Stimulated activated naive CD4-positive, alpha-beta T cell treated with Interleukin-2 at 50 U/mL for 16 hours (primary cell): ENCODE measurements at places on chromosomes 16 and 17.

DNA sequence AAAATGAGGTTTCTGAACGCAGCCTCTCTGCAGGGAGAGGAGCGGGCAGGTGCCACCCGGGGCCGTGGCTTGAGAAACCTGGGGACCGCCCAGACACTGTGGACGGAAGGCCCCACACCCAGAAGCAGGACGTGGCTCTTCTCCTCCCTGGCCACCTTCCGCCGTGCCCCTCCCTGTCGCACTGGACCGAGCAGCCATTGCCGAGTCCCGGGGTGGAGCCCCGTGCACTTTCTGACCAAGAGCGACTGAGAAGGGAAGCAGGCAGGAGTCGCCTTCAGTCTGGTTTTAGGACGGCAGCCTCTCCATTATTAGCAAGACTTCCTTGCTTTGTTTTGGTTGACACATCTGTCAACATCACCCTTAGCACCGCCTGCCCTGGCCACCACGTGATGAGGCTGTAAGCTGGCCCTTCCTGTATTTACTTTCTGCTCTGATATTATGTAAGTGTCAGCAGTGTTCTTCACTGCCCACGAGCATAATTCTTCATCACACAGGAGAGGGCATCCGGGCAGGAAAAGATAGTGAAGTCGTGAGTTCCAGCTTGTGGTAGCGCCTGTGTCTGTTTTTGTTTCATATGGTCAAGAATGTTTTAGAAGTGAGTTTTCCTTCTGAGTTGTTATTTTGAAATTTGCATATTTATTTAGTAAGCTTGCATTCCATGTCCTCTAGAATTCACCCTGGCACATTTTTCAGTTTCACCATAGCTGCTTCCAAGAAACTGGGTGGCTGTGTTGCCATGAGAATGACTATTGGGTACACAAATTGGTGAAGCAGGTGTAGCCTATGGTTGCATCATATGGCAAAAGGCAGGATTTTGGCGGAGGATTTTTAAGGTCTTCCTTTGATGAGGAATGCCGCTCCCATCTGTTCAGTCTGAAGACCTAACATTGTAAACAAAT is 1.0 kb downstream of the HERPUD1 start:
- DNase-seq: peak; percentile 29

GRCh38 chr16:15897121-15897780 is 8.8 kb upstream of the CEP20 start:
- DNase-seq: no peak

- DNase-seq: no peak
Observed at GRCh38 chr16:72859581-72859980, 188.3 kb downstream of the ZFHX3 start.

DNA sequence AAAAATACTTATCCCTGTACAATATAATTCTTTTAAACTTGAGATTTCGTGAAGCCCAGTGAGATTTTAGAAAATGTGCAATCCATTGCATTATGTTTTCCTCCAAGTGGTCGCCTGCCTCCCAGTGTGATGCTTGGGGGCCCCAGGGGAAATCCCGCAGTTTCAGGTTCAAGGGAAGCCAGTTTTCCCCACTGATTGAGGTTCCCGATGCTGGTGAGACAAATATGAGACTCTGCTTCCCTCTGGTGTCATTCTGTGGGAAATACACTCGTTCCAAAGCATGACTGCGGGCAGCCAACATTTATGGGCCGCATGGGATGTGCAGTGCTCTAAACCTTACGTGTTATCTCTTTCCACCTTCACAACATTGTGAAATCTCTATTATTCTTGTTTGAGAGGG is 200.8 kb downstream of the PRKCB start:
- DNase-seq: peak; percentile 6

DNA sequence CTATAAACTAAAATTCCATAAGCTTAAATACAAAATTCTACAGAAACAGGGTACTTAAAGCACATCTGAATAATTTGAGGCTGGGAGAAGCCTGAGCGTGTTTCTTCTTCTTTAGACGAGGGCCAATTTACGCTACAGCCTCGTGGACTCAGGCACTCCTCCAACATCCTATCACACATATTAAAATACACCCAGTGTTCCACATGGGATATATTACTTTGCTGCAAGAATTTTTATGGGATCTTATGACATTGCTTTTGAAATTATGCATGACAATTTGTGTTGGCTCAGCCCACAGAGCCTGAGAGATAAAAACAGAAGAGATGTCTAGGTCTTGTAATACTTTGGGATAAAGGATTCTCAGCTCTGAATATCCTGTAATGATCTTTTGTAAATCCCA is 3.5 kb upstream of the TANGO6 start:
- DNase-seq: no peak

DNA sequence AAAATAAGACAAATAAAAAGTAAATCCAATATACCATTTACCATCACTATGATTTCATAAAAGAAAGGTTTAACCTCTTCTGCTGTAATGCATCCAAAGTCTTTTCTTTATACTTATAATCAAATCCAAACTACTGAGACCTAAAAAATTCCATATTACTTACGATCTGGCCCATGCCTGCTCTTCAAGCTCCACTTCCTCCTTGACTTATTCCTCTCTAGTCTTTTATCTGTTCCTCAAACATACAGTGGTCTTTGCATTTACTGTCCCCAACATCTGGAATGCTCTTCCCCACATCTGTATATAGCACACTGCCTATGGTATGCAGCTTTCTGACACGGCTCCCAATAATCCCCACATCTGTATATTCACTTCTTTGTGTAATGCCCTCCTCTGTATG is 33.8 kb downstream of the PCTP start:
- DNase-seq: no peak

- DNase-seq: no peak
Observed at GRCh38 chr16:8474587-8474986, 115.7 kb downstream of the TMEM114 start.

DNA sequence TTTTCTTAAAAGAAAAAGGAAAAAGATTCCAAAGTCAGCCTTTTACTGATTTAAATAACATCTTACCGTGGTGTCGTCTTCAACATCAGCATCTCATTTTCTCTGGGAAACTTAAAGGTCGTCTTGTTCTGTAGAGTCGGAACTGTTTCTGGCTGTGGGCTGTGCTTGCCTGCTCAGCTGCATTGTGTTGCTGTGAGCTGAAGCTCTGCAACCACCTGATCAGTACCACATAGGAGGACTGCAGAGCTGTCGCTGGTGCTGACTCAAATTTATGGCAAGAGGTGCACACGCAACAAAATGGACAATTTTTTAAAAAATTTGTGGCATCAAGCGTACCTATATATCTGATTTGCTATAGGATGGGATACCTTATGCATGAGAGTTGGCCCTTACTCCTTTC is at the start of gene OMG:
Gene OMG, minus strand, starts transcription at position 150 of the 400 bp plus-strand sequence. CDS start 908 bp downstream, outside the sequence.
- DNase-seq: no peak

- DNase-seq: no peak
Observed at GRCh38 chr17:77848257-77848656, 110.2 kb upstream of the TNRC6C start.

DNA sequence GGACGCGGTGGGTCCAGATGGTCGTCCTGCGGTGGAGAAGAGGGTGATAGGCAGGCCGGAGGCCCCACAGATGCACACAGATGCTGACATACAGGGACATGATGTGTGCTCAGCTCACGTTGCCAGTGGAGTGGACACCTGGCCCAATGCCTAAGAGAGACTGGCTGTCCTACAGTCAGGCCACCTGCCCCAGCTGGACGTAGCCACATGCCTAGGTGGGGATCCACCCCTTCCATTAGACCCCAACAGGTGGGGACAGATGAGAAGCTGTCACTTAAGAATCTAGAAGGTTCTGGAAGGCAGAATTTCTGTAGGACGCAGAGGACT is 117.6 kb upstream of the ZNF750 start:
- no peak for DNase-seq

DNA sequence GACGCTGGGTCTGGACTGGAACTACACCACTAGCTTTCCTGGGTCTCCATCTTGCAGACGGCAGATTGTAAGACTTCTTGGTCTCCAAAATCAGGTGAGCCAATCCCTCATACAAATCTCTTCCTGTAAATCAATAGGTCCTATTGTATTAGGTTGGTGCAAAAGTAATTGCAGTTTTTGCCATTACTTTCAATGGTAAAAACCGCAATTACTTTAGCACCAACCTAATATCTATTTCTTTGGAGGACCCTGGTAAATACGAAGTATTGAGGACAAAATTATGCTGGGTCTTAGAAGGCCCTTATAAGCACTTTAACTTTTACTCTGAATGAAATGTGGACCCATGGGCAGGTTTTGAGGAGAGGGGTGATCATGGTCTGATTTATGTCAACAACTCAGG is 330.6 kb upstream of the C16orf82 start:
- DNase-seq: no peak

GRCh38 chr16:55379371-55379770 is 55.4 kb downstream of the IRX6 start:
- DNase-seq: no peak

GRCh38 chr16:28935924-28936783 is 4.4 kb downstream of the CD19 start:
- DNase-seq: peak; percentile 69

DNA sequence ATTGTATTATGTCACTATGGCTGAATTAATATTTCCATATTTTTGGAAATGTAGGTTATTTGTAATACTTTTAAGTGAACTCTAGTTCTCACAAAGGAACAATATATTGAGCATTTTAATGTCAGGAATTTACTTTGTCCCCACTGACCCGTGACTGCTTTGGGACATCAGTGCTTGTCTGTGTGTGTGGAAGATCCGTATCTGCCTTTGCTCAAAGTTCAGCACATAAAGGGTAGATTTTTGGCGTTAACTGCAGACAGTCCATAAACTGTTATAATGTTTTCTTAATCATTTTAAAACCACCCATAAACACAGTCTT is 39.3 kb upstream of the AQP8 start:
- DNase-seq: no peak

- peak; percentile 83 for DNase-seq
Observed at GRCh38 chr17:38868817-38869525, 887 bp upstream of the LASP1 start.

DNA sequence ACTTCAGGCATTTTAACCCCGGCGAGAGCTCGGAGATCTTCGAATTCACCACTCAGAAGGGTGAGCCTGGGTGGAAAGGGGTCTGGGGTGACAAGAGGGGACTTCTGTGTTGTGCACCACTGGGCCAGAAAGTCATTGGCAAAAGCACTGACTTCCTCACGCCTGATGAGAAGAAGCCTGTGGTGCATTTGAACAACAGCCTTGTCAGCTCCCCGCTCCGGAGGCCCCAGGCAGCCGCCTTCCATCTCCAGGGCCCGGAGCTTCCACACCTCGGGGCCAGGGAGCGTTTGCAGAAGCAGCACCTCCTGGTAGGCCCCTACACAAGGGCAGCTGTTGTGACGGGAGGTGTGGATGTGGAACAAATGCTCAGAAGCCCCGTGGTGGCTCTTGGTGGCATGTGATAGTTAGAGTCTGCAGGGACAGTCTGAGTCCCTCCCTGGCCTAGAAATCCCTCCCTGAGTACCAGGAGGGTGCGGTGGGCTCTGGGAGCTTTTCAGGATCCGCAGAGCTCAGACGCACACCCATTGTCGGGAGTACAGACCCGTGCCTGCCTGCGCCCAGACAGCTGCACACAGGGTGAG is 9.7 kb downstream of the CACNG1 start:
- no peak for DNase-seq

DNA sequence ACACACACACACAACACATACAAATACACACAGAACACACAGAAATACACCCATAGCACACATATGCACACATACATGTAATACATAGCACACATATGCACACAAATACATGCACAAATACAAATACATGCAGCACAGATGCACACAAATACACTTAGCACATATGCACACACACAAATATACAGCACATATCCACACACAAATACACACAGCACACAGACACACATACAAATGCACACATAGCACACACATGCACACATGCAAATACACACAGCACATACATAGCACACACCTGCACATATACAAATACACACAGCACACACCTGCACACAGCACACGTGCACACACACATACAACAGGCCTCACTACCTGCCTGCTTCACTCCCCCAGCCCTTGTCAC is 49.6 kb downstream of the SDK2 start:
- DNase-seq: no peak

DNA sequence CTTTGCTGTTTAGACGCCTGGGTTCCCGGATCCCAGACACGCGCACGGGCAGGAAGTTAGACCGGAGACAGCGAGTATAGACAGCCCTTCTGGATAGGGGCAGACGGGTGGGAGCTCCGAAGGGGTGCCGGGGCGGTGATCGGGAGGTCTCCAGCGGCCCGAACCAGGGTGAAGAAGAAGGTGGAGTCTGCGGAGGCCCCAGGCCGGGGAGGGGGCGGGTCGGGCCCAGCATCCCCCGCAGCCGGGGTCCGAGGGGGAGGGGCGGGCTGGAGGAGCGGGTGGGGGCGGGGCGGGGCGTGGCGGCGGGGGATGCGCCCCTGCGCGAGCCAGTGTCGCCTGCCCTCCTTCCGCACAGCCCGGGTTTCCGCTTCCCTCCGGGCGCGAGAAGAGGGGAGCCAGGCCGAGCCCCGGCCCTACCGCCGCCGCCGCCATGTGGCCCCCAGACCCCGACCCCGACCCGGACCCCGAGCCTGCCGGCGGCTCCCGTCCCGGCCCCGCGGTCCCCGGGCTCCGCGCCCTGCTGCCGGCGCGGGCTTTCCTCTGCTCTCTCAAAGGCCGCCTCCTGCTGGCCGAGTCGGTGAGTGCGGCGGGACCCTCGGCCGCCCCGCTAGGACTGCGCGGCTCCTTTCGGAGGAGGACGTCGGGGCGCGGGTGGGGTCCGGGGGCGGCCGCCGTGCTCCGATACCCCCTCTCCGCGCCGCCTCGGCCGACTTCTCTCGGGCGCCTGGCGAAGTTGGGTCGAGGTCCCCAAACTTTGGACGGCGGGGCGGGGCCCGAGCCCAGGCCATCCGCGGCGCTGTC is at the start of gene CMTM3:
Gene CMTM3, plus strand, starts transcription at position 329 of the 801 bp plus-strand sequence. Its CDS starts 102 bp downstream, at position 431.
- peak; percentile 73 for DNase-seq

DNA sequence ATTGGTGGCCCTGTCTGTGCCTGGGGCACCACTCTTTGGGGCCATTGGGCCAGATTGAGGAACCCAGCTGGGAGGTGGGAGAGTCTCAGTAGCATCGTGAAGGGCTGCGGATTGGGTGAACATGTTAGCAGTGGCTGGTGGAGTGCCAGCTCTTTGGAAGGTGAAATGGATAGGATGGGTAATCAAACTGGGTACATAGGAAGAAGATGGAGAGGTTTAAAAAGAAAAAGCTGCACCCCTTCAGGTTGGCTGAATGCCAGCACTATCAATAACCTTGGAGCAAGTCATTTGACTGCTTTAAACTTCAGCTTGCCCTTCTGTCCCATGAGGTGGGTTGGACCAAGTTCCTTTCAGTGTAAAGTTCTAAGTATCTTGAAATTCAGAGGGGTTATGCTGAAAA is 95.0 kb downstream of the RPTOR start:
- no peak for DNase-seq

DNA sequence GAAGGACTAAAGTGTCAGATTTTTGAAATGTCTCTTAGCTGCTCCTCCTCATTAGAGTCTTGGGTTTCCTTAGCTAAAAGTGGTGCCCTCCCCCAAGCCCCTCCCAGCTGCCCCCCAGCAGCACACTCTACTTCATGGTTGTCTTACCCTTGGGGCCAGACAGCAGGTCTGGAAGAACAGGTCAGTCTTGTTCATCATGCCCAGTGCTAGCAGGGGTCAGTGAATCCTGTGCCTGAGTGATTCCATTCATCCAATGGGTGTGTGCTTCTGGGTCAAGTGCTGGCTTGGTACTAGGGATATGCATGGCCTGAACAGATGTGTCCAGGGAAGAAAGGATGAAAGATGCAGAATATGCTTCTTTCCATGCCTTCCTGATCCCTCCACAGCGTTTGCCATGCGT is 93.2 kb downstream of the GNAO1 start:
- no peak for DNase-seq

- DNase-seq: no peak
Observed at GRCh38 chr17:4747847-4748246, 8.1 kb upstream of the CXCL16 start.
